ENCODE measurements at places on chromosomes 2 and 18.

DNA sequence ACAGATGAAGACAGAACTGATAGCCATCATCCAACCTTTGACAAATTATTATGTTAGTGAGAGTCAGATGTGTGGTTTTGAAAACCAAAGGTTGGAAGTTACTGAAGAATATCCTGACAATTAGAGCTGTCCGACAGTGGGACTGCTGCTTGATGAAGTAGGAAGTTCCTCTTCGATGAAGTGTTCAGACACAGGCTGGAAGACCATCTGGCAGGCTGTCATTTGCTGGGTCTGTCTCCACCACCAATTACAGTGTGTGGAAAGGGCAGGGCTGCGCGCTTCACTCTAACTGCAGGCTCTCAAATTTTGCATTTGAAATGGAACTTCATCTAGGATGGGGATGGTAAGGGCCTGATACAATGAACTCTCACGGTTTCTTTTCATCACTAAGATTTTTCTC lies 313.8 kb downstream of the PIK3C3 start:
- no peak for DNase-seq

GRCh38 chr2:165618806-165619205 lies 149.3 kb downstream of the CSRNP3 start:
- no peak for DNase-seq

GRCh38 chr2:53632714-53633113 lies 134.9 kb upstream of the CHAC2 start:
- no peak for DNase-seq

- DNase-seq: no peak
Measured at GRCh38 chr18:58766946-58767345, 95.7 kb downstream of the MALT1 start.

GRCh38 chr2:29776406-29776805 lies 145.0 kb downstream of the ALK start:
- no peak for DNase-seq

DNA sequence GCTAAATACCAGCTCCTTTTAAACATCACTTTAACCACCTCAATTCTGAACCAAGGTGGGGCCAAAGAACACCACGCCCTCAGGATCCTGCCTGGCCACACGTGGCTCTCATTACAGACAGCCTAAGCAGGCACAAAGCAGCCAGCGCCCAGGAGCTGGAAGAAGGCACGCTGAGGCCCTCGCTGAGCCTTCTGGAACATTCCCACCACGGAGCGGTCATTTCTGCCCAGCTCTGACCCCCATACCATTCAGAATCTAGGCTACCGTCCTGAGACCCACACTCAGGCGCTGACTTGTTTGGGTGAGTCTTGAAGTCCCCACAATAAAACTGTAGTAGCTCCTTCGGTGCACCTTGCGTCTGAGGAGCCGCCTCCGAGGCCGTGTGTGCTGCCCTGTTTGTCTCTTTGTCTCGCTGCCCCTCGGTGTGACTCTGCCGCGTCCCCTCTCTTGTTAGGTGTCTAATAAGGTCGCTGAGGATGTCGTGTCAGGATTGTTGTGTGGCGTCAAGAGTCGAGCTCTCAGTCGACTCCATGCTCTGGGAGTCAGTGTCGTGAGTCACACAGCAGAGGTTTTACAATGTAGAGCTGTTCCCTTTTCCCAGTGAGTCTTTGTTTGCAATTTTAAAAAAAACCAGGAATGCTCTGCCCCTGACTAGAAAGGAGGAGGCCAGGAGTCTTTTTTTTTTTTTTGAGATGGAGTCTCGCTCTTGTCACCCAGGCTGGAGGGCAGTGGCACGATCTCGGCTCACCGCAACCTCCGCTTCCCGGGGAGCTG lies 242.4 kb downstream of the KLHL29 start:
- DNase-seq: no peak

DNA sequence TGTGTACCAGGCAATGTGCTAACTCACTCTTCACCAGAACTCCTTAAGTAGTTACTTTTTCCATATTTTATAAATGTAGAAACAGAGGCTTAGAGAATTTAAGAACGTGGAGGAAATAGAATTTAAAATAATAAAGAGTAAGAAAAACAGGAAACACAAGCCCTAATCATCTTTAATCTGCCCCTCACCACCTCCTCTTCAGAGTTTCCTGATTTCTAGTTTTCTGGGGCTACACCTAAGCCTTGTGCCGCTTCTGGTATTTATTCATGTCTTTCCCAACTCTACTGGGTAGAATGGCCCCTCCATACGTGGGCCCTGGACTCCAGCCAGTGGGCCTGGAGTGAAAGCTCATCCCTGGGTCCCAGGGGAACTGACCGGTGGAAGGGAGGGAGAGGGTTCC lies 85.4 kb downstream of the RTN4 start:
- no peak for DNase-seq

DNA sequence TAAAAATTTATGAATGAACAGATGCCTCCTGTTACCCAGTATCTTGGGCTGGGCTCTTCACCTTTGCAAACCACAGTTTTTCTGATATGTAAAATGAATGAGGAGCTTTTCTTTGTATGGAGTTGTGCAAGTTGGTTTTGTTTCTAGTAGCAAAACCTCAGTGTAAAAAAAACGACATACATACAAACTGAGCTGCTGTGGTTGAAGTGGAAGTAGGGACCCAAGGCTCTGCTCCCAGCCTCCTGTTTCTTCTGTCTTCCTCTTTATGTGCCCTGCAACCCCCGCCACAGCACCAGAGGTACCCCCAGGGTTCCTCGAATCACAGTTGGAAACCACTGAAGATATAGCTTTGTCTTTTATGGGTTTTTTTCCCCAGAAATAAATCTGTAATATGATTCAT lies 118.1 kb downstream of the MYO1B start:
- no peak for DNase-seq

DNA sequence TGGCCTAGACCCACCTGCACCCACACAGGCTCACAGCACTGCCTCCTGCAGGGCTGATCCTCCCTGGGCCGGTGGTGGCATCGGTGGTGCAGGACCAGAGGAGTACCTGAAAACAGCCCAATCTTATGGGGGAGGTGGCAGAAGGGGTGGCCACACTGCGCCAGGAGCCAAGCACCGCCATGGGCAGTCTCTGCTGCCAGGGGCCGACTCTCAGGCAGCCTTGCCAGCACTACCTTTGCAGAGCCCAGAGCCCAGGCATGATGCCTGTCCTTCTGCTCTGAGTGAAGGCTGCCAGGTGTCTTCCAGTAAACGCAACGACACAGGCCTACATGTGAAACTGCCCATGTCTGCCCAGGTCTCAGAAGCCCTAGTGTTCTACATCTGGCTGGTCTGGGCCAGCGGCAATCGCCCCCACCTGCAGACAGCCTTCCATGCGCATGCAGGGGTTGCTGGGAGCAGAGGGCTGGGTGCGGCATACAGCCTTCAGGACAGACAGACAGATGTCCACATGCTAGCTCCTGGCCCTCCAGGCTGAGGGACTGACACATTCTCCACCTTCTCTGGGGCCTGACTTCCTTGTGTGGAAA lies 6.8 kb downstream of the HS6ST1 start:
- no peak for DNase-seq

- no peak for DNase-seq
Measured at GRCh38 chr18:25592804-25593360, 240.9 kb upstream of the ZNF521 start.

- no peak for DNase-seq
Measured at GRCh38 chr2:134457353-134457752, 203.5 kb downstream of the MGAT5 start.

- no peak for DNase-seq
Measured at GRCh38 chr2:186486651-186487647, 889 bp downstream of the ZC3H15 start.

DNA sequence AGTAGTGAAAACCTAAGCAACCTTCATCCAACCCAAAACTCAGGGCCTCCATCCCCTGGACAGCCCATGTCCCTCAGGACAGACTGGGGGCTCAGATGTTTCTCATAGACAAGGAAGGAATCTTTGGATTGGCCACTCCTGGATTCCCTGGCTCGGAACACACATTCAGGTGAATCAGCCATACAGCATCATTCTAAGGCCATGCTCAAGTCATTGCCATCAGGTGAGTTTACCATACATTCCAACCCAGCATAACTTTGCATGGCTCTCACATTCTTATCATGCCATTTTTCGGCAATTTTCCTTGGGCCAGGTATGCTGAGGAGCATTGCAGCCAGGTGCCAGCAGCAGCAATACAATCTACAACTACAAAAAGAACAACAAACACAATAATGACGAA lies 34.6 kb upstream of the SERPINE2 start:
- DNase-seq: no peak

GRCh38 chr2:37737507-37737906 lies 66.1 kb upstream of the CDC42EP3 start:
- no peak for DNase-seq

DNA sequence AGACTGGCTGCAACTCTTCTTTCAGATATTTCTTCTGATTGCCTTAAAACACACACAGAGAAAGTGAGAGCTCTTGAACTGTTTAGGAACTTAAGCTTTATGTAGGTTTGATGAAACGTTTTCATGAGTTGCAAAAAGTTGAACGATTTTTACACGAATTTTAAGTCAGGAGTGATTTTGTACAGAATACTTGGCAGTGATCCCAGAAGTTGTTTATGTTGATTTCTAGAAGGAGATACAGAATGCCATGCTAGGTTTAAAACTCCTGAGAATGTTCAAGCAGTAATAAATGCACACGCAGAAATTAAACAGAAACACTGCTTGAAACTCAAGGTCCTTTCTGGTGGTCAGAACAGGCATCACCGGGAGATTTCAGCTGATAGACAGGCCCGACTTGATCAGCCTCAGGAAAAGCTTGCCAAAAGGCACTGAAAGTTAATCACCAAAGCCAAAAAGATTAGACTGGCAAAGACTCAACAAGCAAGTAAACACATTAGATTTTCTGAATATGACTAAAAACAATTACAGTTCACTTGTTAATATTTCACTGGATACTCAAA lies 123.1 kb downstream of the SOCS6 start:
- DNase-seq: no peak

GRCh38 chr2:101387151-101387834 lies at the start of gene CREG2:
Gene CREG2 (minus strand): TSS chr2:101387503. CDS start chr2:101387457, 46 bp downstream.
- DNase-seq: peak; percentile 28

DNA sequence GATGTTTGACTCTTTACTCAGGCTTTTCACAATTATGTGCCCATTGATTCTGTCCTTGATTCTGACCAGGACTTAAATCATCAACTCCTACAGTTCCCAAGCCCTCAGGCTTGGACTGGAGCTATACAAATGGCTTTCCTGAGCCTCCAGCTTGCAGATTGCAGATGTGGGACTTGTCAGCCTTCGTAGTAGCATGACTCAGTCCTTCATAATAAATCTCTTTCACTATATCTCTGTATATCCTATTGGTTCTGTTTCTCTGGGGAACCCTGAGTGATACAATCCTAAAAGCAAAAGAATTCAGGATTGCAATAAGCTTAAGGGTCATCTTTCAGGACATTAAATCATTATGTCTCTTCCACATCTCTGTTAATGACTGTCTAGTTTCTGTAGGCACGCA lies 356.6 kb downstream of the RIT2 start:
- no peak for DNase-seq

DNA sequence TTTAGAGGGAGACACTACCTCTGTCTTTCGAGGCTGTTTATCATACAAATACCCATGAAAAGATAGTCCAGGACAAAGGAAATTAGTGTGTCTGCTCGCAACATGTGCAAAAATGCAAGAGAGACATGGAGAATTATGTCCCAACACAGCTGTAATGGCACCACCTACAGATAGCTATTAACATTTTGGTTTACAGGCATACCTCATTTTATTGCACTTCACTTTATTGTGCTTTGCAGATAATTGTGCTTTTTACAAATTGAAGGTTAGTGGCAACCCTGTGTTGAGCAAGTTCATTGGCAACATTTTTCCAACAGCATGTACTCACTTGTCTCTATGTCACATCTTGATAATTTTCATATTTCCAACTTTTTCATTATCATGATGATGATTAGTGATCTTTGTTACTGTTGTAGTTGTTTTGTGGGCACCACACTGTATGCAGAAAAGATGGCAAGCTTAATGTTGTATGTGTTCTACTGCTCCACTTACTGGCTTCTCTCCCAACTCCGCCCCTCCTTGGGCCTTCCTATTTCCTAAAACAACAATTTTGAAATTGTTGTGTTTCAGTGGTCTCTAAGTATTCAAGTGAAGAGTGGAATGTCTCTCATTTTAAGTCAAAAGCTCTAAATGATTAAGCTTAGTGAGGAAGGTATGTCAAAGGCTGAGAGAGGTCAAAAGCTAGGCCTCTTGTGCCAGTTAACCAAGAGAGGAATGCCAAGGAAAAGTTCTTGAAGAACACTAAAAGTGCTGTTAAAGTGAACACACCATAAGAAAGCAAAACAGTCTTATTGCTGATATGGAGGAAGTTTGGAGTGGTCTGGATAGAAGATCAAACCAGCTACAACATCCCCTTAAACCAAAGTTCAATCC lies 52.0 kb downstream of the ANKRD12 start:
- no peak for DNase-seq

DNA sequence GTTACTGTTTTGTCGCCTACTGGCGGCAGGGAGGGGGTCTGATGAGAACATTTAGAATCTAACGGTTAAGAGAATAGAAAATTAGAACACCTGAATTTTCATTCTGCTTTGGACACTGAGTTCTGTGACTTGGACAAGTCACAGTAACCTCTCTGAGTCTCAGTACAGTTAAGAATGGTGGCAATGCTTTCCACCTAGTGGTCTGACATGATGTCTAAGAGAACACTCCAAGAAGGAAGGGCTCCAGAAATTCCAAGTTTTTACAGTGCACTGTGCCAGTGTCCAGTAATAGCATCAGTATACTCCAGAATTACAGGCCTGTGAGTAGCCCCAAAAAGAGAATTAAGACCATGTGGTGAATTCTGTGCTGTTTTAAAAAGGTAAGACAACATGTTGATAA lies 174.1 kb upstream of the ZFP36L2 start:
- no peak for DNase-seq

DNA sequence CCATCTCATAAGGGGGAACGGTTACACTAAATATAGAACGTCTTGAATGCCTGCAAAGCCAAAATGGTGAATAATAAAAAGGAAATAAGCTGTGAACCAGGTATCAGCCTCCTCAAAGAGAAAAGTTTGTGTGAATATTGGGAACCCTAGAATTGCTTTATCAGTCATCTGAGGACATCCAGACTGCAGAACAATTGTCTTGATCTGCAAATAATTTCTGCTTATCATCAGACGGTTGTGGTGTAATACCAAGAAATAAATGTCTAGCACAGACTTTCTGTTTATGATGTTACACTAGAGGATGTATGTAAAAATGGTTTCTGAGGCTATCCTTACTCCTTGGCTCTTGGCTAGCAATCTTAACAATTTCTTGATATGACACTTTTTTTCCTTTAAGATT lies 53.5 kb upstream of the SLC25A52 start:
- DNase-seq: no peak

DNA sequence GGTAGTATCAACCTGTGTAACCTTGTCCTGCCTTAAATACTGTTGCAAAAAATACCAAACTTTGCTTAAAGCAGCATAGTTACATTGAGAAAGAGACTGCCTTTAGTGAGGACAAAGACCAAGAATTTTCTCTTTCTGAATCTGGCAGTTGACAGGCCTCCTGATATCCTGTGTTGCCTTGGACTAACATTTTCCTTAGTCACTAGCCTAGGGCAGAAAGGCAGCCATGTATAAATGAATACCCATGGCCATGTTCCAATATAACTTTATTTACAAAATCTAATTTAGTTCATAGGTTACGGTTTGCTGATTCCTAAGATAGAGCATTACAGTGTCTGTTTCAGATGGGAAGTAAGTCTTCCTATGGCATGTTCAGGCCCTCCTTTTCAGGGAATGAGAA lies 895.4 kb downstream of the CNTNAP5 start:
- no peak for DNase-seq

All from activated CD4-positive, alpha-beta T cell treated with anti-CD3 and anti-CD28 coated beads, Interleukin-2, Interleukin-4, amounts not matched to agents 100 ng/mL and 50 ng/mL, durations not matched to agents 16 hours and 8 hours (primary cell).